Mesenteric fat pad (tissue), 1 donor: ENCODE measurements at places on chromosomes 11 and 22. TPM values are rescaled to one million over a fixed set of nuclear protein-coding genes. Genes with fewer than 3 reads are reported as not detected.
A peak's percentile ranks its signal among the peaks of the same experiment; 100 is the strongest.

Gene PRCP
- 71.4 TPM for total RNA-seq

Gene HARBI1
- 4.9 TPM for total RNA-seq

Gene DCHS1
- total RNA-seq, result 23.0 TPM

DNA sequence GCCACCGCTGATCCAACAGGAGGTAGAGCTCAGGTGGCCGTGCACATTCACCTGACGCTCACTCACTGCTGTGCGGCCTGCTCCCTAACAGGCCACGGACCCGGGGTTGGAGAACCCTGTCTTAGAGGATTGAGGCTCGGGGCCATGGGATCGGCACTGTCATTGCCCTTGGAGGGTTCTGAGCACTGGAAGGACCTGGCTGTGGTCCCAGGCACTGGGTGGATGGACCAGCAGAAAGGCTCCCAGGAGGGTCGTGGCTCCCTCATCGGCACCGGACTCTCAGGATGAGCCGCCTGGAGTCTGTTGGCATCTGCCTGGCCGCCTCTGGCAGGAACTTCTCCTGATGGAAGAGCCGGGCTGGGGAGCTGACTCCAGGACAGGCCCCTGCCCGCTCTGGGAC is 6.5 kb downstream of the KCNQ1 start:
- no peak for DNase-seq

DNA sequence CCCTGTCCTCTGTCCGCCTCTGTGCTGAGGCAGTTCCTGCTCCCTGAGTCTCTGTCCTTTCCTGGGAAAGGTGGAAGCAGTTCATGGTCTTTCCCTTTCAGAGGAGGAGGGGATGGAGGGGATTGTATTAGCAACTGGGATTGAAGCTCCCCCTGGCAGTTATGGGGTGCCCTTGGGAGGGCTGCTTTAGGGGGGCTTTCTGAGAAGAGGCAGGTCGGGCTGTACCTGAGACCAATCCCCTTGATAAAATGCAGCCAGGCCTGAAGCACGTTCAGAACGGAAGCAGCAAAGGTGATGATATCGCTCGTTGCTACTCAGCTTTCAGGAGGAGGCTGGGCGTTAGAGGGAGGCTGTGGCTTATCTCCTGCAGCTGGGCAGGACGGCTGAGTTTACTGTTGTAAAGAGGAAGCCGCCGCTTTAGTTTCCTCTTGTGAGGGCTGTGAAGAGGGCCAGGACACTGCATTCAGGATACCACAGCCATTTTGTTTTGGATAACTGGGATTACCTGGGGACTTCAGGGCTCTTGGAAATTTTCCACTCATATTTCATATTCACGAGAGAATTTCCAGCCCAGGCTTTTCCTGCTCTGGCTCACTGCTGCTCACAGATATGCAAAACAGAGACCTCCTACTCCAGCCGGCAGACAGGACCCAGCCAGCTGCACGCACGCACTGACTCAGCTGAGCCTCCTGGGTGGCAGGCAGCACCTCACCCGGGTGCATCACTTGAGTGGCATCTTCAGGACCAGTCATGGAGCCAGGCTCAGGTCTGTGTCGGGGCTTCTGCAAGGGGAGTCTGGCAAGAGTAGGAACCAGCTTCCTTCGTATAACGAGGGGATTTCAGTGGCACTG is 798 bp downstream of the AMPD3 start:
- DNase-seq, result no peak

DNA sequence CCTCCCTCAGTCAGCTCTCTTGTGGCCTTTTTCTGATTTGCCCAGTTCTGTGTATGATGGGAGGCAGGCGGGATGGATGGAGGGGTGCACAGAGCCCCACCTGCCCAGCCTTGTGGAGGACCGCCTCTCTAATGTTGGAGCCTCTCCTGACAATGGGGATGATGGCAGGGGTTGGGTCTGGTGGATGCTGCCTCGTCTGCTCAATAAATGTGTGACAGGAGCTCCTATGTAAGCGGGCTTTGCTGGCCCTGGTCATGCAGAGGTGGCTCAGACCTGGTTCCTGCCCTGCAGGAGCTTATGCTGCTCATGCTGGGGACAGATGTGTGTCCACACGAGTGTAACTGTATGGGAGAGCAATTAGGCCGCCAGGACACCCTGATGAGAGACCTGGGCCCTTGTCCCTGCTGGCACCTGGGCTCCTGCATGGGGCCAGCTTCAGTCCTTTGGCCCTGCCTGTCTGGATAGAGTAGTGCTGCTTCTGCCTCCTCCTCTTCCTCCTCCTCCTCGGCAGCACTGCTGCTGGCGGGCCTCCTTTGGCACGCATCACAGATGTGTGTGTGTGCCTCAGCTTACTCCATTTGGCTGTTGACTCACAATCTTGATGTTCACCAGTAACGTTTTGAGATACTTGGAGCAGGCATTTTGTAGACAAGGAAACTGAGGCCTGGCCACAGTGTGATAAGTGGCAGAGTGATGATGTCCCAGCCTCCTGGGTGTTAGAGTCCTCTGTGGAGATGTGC is 131.0 kb downstream of the TBC1D22A start:
- no peak for DNase-seq

DNA sequence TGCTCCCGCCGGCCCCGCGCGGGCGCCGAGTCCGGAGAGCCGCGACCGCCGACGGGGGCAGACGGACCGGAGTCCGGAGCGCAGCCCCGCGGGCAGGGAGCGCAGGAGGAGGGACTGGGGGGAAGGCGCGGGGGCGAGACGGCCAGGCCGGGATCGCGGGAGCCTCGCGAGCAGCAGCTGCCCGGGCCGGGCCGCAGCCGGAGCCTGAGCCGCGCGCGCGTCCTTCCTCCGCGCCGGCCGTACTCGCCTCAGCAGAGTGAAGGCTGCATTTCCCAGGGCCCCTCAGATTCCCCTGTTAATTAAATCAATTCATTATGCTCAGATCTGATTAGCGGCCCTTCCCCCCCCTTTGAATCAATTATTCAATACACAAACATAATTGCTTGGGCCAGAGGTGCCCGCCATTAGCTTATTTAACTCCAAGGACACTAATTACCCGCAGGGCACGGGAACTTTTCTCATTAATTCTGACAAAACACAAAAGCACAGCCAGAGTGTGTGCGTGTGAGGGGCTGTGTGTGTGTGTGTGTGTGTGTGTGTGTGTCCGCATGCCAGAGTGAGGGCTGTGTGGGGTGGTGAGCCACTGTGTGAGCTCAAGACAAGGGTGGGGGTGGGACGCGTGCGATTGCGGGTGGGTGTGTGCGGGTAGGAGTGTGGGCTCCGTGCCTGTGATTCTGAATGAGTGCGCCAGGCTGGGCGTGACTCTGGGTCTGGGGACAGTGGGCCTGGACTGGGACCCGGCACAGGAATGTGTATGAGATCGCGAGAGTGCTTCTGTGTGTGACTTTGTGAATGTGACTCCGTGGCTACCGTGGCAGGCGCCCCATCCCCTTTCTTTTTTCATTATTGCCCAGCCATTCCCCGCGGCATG is 5.1 kb upstream of the LMO1 start:
- DNase-seq, result peak; percentile 68

- DNase-seq, result no peak
Measured at GRCh38 chr22:46517255-46517761, 20.1 kb downstream of the CELSR1 start.
